ENCODE measurements at places on chromosomes 11 and 22.
A peak's percentile ranks its signal among the peaks of the same experiment; 100 is the strongest.

DNA sequence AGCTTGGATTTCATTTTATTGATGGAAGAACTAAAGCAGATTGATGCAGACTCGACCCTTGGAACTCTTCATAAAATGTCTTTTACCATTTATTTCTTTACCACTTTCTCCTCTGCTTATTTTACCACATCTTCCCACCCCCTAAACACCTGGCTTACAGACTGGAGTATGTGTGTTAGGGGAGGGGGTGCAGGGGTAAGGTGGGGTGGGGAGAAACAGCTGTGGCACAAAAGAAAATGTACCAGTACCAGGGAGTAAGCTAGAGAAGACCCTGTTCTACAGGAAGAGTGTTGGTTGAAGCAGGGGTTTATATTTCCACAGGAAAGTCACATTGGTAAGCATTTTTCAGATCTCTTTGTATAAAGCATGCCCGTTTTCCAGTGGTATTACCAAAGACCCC lies 312.7 kb upstream of the MTNR1B start:
- no peak for DNase-seq

GRCh38 chr11:58011771-58012170 lies 11.9 kb upstream of the OR9Q1 start:
- DNase-seq = no peak

DNA sequence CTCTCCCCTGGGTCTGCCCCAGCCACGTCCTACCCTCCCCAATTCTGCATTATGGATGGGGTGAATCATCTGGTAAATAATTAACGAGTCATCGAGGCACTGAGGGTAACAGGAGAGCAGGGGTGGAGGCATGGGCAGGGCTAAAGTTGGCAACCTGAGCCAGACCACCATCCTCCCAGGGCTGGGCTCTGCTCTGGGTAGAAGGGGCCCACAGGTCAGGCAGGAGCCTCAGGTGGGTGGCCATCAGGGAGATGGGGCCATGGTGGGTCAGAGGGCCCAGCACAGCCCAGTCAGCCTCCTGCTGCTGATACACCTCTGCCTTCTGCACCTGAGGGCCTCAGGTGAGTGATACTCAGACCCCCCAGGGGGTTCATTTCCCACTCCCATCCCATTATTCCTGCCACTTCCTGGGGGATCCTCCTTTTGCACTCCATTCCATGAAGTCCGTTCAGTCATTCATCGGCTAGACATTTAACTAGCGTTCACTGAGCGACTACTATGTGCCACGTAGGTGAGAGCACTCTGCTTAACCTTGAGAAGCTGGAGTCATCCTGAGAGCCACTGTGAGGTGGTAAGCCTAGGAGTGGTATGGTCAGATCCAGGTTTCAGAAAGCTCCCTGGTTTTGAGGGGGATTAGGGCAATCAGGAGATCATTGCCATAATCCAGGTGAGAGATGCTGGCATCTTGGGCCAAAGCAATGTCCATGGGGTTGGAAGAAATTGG lies at the start of gene VSIG10L2:
VSIG10L2 (plus strand) TSS at position 248 of the 724 bp plus-strand sequence; CDS start at position 260, 12 bp downstream.
- no peak for DNase-seq

- DNase-seq = peak; percentile 29
Observed at GRCh38 chr22:17366830-17367229, 2.4 kb upstream of the CECR2 start.

DNA sequence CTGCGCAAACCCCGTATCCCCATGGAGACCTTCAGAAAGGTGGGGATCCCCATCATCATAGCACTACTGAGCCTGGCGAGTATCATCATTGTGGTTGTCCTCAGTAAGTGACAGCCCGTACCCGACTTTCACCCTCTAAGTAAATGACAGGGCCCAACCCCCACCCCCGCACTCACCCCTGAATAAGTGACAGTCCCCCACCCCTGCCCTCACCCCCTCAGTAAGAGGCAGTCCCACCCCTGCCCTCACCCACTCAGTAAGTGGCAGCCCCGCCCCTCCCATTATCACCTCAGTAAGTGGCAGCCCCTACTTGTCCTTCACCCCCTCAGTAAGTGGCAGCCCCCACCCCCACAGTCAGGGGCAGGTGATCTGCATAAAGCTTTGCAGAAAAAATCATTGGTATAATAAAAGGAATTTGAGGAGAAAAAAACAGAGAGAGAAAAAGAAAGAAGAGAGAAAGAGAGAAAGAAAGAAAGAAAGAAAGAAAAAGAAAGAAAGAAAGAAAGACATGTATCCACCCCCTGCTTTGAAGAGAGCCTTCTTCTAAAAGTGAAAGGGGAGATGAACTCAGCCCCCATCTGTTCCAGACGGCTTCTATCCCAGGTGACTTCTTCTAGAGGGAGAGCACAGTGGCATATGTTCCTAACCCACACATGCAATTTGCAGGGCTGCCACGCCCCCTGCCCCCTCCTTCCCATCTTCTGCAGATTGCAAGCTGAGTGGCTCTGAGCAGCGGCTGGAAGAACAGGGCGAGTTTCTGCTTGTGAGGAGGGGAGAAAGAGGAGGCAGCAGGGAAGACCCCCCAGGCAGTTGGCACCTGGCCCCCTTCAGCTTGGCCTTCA lies 12.5 kb upstream of the SMIM35 start:
- no peak for DNase-seq

DNA sequence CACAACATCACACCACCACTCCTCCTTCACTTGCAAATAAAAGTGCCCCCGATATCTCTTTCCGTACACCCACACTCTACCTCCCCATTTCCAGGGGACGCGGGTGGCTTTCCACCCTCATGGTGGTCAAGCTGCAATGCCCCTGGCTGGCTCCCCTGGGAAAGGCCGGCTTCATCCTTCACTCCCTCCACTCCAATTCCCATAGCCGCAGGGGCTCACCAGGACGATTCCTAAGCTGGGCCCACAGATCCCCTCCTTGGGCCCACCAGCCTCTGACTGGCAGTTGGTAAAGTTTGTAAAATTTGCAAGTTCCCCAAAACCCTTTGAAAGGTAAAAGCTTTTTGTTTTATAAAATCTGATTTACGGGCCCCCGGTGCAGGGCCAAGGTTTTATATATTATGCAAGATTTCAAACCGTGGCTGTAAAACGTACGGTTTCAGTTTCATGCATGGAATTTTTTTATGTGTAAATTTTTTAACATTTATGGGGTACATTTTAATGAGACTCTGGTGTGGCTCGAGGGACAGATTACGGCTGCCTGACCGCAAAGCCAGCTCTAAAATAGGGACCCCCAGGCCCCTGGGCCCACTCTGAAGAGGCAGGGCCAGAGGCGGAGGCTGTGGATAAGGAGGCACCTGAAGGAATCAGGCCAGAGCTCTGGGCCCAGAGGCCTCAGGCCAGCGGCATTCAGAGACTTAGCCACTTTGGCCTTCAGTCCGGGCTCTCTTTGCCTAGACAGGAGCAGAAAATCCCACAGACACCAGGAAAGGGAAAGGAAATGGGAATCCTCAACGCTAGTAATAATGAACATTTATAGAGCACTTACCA lies 106.5 kb downstream of the FEZ1 start:
- no peak for DNase-seq

- no peak for DNase-seq
Observed at GRCh38 chr11:92657226-92657625, 312.2 kb upstream of the MTNR1B start.

DNA sequence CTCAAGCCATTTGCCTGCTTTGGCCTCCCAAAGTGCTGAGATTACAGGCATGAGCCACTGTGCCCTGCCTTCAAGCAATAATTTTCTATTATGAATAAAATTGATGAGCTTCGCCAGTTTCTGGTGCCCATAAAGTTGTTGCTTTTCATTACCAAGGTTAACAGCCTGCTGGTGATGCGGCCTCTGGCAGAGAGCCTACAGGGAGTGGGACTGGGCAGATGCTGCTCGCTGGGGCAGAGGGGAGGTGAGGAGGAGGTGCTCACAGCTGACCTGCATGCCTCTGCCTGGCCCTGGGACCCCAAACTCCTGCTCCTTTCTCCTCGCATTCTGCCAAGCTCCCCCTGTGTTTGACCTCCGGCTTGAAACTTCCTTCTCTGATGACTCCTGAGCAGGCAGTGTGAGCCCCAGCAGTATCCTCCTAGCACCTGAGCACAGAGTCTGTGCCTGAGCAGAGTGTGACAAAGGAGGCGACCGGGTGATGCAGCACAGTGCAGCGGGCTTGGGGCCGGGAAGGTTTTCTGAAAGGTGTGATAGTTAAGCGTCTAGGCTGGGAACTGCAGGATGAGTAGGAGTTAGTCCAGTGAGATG lies 56.1 kb upstream of the B3GAT1 start:
- no peak for DNase-seq

GRCh38 chr11:46710821-46711269 lies 8.2 kb upstream of the F2 start:
- DNase-seq = no peak

DNA sequence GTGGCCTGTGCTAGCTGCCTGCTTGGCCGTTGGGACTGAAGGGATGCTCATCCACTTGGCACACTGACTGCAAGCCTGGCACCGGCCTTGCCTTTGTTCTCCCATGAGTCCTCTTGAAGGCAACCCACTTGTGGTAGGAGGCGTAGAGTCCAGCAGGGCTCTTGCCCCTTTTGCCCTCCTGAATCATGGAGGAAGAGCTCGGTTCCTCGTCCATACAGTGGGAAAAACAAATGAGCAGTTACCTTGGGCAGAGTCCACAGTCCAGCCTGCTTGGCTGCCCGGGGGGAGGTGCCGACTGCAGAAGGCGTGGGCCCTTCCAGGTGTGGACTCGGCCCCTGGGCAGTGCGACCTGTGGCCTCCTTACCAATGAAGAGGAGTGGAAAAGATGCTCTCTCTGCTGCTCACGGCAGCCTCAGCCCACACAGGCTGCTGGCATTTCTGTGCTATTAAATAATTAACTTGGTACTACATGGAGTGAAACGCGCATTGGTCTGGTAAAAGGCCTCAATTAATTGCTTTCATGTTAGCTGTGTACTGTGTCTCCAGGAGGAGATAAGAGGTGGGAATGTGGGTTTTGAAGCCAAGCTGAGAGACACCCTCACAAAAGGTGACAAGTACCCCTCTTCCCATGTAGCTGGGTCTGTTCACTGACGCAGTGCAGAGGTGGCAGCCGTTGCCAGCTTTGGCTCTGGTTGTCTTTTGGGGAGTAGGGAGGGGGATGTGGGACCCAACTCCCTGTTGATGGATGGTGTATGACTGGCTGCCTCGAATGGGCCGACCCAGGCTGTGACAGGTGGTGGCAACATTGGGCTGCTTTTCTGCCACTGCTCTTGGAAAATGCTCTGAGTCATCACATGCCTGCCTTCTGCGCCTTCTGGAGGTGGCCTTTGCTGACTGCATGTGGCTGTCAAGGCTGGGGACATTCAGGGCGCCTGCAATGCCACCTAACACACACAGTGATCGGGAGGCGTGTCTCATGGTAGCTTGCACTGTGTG lies 26.8 kb upstream of the B3GAT1 start:
- no peak for DNase-seq

DNA sequence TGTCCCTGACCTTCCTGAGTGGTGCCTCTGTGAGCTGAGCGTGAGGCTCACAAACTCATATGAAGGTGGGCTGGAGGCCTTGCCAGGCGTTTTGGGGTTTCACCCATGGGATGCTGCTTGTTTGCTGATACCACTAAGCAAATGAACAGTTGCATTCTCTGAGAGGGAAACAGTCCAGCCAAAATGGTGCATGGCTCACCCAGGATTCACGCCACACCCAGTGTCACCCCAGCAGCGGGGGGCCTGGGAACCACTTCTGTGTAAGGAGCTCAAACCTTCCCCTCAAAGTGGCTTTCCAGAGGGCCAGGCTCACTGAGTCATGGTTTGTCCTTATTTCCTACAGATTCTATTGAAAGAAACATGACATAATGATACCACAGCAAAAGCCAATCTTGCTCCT lies 928.1 kb downstream of the TBC1D22A start:
- DNase-seq = no peak

GRCh38 chr11:76629116-76629852 lies 41.3 kb downstream of the LRRC32 start:
- DNase-seq = no peak

- DNase-seq = no peak
Observed at GRCh38 chr11:93051186-93051585, 81.7 kb downstream of the MTNR1B start.

DNA sequence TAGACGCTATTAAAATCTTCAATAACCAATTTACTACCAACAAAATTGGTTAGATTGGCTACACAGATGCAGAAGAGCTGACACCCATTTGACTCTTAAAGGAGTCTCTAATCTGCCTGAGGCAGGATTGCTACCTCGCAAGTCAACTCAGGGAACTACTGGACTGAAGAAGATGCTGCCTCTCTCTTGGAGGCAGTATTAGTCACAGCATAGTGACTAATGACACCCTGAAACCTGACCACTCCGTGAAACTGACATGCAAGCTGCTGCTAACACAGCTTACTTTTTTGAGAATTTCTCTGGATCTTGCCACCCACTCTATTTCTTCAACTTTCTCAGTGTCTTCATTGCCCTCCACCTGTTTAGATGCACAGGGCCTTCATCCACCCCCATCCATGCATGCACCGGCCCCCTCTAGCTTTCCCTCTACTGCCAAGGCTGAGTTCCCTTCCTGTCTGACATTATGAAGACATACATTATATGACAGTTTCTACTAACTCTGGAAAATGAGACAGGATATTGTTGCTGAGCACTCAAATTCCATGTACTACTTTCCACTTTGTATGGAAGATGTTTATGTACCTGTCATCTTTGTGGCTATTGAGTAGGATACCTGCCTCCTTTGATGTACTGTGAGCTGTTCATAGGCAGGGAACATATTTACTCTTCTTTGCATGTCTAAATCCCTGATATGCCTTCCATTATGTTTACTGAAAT lies 183.2 kb downstream of the MSANTD4 start:
- DNase-seq = no peak

DNA sequence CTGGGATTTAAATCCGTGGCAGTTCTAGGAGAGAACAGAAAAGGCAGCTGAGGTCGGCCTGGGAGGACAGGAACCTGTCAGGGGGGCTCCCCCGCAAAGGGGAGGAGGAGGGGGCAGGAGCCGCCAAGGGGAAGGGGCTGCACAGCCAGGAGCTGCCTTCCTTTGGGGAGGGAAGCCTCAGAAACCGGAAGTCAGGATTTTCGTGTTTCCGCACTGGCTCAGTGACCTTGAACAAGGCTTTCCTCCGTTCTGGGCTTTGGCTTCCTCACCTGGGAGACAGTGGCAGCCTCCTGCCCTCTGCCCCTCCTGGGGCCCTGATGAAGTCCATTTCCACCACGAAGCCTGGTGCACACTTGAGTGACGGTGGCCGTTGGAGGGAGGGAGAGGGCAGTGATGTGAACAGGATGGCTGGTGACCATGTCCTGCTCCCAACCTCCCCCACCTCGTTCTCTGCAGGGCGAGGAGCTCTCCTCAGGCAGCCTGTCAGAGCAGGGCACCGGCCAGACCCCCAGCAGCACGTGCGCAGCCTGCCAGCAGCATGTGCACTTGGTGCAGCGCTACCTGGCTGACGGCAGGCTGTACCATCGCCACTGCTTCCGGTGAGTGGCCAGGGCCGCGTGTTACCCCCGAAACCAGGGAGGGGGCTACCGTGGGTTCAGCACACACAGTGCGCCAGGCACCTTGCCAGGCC lies 12.6 kb downstream of the MICALL1 start:
- DNase-seq = no peak

Measured in progenitor cell of endocrine pancreas (in vitro differentiated cells).